ENCODE measurements at places on chromosomes 7 and 10.

- no peak for DNase-seq
Observed at GRCh38 chr7:15688279-15688626, 1.8 kb upstream of the MEOX2 start.

GRCh38 chr7:122199171-122199570 lies 55.1 kb upstream of the AASS start:
- no peak for DNase-seq

DNA sequence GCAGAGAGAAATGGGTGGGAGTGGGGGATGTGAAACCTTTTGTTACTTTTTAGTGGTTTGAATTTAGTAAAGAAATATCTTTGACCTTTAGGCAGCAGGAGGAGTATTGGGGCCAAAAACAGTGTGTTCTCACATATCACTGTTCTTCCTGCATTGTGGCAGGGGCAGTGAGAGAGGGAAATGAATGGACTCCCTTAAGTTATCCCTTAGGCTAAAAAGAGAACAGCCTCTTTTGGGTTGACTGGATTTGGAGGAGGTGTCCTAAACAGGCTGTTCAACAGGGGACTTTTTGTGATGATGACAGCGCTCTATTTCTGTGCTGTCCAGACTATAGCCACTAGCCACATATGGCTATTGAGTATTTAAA lies 22.3 kb downstream of the ZNF775 start:
- DNase-seq, result no peak

GRCh38 chr7:130334274-130334673 lies 10.3 kb upstream of the CPA5 start:
- no peak for DNase-seq

GRCh38 chr10:69506834-69507713 lies 55.8 kb downstream of the TSPAN15 start:
- DNase-seq, result no peak

DNA sequence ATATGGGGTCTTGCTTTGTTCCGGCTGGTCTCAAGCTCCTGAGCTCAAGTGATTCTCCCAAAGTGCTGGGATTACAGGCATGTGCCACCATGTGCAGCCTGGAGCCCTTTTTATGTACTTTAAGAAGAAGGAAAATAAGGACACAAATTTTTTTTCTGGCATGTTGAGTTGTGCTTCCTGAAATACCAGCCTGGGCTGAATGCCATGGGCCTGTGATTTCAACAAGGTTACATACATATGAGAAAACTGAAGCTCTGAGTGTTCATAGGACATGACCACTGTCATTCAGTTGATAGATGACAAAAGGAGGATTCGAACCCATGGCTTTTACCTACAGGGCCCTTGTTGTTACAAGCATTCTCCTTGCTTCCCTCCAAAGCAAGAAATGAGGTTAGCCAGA lies 36.1 kb downstream of the ST8SIA6 start:
- DNase-seq, result no peak

- DNase-seq, result no peak
Observed at GRCh38 chr10:86914734-86915133, 42.7 kb downstream of the MMRN2 start.

DNA sequence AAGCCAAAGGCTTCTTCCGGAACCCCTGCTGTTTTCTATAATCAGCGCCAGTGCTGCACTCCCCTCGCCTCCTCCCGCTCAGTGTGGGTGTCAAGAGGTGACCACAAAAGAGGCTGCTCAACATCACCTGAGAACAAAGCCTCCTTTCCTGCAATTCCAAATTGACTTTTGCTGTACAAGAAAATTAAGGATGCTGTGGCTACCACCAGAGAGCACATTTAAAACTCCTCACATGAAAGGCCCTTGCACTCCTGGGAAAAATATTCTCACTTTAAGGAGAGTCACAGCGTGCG lies 96.4 kb downstream of the HIPK2 start:
- DNase-seq, result no peak

- peak; percentile 71 for DNase-seq
Observed at GRCh38 chr10:43160046-43160920, 22.0 kb downstream of the CSGALNACT2 start.

DNA sequence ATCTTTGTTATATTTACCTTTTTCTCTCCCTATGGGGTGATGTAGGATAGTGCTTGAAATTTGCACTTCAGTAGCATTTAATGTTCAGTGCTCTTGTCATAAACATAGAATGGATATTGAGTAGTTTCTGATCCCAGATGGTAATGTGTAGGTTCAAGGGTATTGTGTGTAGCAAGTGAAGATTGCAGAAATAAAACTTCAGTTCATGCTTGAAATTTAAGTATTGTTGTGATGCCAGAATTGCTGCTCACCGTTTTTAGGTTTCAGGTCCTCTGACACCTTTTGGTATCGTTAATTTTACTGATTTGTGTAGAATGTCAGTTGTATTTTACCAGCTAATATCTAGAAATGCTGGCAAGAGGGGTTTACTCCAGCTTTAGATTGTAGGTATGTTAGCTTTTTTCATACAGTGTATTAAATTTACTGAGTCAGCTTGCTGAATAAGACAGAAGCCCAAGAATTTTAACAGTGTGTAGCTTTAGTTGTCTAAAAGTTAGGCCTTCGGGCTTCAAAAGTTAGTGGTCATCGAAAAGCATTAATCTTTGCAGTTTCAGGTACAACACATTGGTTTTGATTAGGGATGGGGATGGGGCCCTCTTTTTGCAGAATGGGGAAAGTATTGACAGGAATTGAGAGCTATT lies 1.9 kb downstream of the PTEN start:
- DNase-seq, result peak; percentile 70

DNA sequence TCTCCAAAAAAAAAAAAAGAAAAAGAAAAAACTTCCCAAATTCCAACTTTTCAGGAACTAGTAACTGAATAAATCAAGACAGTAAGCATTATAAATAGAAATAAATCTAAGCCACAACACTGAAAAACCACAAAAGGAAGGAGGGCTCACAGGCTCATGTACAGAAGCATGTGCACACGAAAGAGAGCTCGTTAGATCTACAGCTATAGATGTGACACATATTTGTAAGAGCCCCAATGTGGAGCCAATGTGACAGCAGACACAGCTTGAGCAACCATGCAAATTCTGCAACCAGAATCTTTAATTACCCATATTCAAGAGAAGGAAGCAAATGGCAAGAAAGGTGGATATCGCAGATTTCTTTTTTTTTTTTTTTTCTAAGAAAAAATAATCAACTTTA lies 94.7 kb downstream of the SORBS1 start:
- peak; percentile 8 for DNase-seq

- DNase-seq, result no peak
Observed at GRCh38 chr7:27182285-27182841, 2.7 kb downstream of the HOXA11 start.

DNA sequence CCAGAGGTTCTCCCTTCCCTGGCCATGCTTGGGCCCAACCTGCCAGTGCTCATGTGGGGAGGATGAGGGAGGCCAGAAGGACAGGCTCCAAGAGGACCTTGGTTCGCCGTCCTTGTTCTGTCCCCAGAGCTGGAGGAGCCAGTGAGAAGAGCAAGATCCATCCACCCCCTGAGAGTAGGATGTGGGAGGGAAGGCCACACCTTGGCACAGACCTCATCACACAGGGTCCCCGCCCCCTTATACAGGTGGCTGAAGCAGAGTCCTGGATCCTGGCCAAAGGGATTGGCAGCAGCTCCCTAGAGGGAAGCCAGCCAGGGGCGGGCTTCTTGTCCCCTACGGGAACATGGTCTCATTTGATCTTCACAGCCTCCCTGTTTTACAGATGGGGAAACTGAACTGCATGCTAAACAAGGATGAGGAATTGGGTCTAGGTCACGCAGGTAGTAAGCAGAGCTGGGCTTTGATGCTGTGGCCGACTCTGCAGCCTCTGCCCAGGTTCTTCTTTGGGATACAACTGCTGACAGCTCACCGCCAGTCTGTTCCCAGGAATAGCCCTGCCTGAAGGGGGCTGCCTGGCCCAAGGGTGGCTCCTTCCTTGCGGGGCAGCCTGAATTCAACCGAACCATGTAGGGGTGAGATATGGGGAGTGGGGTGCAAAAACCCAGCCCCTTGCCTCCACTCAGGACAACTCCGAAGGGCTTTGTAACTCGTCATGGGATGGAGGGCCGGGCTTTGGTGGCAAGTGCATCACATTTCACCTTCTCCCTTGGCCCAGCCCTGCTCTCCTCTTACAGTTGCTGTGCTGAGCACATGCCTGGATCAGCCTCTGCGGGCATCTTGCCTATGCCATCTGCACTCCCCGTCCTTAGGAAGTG lies 62.2 kb upstream of the KDM7A start:
- DNase-seq, result no peak

GRCh38 chr7:44693641-44694313 lies 54.9 kb upstream of the ZMIZ2 start:
- DNase-seq, result no peak

GRCh38 chr7:94649450-94649849 lies 6.5 kb downstream of the SGCE start:
- no peak for DNase-seq

DNA sequence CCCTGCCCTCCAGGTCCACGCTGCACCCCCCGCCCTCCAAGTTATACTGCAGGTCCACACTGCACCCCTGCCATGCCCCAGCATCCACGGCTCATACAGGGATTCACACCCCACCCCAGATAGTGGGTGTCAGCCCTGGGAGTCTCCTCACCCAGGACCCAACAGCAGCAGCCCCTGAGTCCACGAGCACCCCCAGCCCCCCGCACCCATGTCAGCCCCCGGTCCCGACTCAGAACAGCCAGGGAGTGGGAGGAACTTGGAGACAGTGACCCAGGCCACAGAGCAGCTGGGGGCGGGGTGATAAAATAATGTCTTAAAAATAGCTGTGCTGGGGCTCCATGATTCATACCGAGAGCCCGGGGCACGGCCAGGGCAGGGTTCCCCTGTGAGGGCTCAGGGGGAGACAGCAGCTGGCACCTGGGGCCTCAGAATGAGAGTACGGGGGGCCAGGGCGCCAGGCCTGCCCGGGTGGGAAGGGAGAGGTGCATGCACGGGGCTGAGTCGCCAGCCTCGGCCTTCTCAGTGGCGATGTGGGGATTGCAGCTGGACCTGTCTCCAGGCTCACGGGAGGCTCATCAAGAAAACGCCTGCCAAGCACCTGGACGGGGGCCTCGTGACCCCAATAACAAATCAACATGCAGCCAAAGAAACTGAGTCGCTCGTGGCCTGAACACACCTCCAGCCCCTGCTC lies 29.8 kb downstream of the ADAP1 start:
- peak; percentile 13 for DNase-seq

- DNase-seq, result no peak
Observed at GRCh38 chr10:100613846-100614245, 78.1 kb downstream of the HIF1AN start.

- no peak for DNase-seq
Observed at GRCh38 chr10:11080564-11080984, 62.9 kb downstream of the CELF2 start.

- no peak for DNase-seq
Observed at GRCh38 chr7:21314954-21315353, 112.9 kb upstream of the SP4 start.

- no peak for DNase-seq
Observed at GRCh38 chr7:28166982-28167715, 13.4 kb downstream of the JAZF1 start.

- DNase-seq, result no peak
Observed at GRCh38 chr7:54014765-54015164, 527.4 kb upstream of the VSTM2A start.

GRCh38 chr7:75042286-75042685 lies 31.3 kb downstream of the RCC1L start:
- no peak for DNase-seq

- DNase-seq, result no peak
Observed at GRCh38 chr7:30521532-30521931, 16.9 kb upstream of the GGCT start.

DNA sequence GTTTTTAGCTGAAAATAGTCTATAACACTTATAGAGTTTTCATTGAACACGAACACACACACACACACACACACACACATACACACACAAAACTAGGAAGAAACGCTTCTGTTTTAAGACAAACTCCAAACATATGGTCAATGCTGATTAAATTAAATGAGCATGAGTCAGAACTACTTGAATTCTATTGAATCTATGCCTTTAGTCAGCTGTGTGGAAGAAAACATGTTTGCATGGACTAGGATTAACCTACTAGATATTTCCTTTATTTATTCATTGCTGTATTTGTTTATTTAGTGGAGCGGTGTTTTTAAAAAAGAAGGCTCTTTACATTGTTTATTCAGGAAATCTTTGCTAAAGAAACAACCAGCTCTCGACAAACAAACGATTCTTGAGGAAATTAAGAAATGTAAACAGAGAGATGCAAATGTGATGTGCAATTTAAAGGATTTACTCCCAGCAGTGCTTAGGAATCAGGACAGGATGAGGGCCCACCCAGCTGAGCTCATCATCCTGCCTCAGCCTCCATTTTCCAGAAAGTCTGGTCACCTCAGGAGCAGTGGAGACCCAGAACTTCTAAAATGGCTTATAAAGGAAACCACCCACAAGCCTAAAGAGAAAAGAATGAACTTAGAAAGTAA lies 83.2 kb downstream of the PDE1C start:
- no peak for DNase-seq

- DNase-seq, result no peak
Observed at GRCh38 chr10:43386981-43387677, 15.7 kb downstream of the FXYD4 start.

- no peak for DNase-seq
Observed at GRCh38 chr7:75995996-75996395, 1.6 kb upstream of the TMEM120A start.

GRCh38 chr7:84538268-84538667 lies 343.7 kb upstream of the SEMA3A start:
- DNase-seq, result no peak

DNA sequence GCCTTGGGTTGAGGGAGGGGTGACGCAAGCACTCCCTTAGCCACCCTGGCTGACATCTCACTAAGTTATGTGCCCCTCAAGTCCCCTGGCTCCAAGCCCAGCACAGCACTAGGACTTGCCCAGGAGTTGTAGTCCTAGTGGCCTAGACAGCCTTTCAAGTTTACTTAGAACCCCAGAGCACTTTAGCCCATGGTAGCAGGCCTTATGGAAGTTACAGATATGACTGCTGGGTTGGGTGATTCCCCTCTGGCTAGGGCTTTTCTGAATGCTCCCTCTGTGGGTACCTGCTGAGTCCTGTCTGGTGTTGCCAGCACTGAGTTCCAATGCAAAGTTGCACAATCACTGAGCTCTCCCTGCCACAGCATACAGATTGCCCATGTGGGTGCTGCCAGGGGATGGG lies 83.2 kb downstream of the AHCYL2 start:
- no peak for DNase-seq

DNA sequence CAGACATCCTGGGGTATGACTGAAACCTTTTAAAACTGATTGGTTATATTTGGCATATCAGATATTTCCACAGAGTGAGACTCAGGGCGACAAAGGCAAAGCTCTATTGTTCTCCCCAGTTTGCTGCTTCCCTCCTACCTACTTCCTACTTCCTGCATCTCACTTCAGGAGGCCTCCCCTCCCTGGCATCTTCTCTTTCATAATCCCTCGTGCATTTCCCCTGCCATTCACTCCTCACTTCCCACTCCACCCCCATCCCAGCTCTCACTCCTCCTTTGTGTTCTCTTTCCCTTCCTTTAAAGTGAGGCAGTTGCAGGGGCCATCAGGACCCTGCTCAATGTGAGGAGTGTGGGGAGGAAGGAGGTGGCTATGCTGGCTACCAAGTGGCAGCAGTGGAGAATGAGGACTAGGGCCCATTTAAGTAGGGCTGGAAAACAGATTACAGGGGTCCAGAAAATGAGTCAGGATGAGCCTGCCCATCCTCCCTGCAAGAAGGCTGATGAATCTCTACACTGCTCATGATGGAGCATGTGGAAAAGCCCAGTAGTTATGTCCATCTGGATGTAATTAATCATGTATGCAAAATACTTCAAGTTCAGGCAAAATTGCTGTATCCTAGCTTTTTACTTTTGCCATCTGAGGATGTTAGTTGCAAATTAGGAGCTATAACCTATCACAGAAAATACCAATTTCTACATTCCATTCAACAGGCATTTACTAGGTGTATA lies 311.8 kb upstream of the IMMP2L start:
- DNase-seq, result no peak

- DNase-seq, result no peak
Observed at GRCh38 chr10:24444337-24444736, 235.4 kb downstream of the KIAA1217 start.
